ENCODE measurements at places on chromosomes 3 and 15.

GRCh38 chr3:138469874-138470273 lies 35.5 kb downstream of the ESYT3 start:
- no peak for DNase-seq

DNA sequence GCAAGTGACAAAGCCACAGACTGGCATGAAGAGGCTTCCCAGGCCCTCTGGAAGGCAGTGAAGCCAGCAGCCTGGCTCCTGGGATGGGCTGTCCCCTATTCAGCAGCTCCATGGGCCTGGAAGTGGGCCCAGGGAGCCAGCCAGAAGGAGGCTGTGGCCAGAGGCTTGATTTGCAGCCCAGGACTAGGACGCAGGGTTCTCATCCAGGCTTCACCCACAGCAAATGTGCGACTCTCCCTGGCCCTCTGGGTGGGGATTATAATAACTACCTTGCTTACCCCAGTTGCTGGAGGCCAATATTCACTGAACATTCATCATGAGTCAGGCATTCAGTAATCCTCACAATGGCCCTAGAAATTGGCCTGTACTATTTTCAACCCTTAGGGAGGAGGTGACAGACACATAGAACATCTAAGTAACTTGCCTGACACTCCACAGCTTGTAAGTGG lies 24.6 kb upstream of the SRP14 start:
- DNase-seq, result no peak

DNA sequence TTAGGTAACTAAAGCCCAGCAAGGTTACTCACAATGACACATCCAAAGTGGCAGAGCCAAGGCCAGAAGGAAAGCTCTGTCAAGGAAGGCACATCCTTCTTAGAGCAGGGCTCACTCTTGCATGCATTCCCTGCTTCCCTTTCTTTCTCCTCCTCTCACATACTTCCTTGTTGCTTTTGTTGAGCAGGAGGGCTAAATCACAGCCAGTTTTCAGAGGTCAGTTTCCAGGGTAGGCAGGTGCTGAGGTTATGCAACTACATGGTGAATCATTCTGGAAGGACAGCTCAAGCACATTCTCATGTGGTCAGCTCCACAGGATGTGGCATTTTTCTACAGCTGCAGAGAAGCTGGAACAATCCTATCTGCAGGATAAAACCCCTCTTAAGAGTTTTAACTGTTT lies 275.6 kb downstream of the ZNF621 start:
- DNase-seq, result no peak

- DNase-seq, result no peak
Observed at GRCh38 chr15:42144841-42145375, 11.5 kb downstream of the PLA2G4F start.

DNA sequence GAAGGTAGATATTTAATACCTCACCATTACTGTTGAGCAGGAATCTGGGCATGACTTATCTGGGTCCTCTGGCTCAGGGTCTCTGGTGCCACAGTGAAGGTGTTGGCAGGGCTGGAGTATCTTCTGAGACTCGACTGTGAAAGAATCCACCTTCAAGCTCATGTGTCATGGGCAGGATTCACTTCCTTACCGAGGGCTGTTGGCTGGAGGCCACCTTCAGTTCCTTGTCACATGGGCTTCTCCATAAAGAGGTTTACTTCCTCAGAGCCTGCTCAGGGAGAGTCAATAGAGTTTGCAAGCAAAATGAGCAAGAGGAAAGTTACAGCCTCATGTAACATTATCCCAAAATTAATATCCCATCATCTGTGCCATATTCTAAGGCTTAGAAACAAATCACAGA lies 459.5 kb downstream of the NR2F2 start:
- DNase-seq, result no peak

- no peak for DNase-seq
Observed at GRCh38 chr15:40660686-40661085, 34.3 kb upstream of the RAD51 start.
